NCI-H2081 (cell line): ENCODE measurements at places on chromosomes 12 and 14.

DNA sequence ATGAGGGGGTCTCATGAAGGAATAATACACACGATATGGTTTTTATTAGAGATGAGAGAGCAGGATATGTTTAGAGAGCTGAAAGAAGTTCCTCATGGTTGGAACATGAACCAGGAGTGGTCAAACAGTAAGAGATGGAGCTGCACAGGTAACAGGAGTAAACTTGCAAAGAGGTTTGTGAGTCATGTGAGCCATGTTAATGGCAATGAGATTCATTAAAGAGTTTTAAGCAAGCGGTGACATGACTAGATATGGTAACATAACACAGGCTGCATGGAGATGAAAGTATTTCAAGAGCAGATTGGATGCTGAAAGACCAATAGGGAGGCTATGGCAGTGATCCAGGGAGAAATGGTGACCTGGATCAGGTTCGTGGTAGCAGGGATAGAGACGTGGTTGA lies 62.6 kb upstream of the SSTR1 start:
- DNase-seq, result no peak

DNA sequence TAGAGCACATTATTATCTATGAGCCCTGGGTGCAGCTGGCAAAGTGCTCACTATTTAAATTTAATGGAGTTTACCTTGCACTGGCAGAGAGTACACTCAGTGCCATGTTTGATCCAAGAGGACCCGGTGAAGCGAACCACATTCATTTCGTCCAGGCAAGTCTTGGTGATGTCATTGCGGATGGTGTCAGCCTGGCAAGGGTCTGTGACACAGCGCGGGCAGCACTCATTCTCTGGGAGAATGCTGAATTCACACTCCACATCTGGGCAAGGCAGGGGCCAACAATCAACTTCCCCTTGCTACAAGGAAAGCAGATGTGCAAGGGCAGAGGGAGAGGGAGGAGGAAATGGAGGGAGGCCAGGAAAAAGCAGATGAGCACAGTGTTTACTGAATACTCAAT lies 356.2 kb downstream of the NELL2 start:
- DNase-seq, result peak; percentile 87

DNA sequence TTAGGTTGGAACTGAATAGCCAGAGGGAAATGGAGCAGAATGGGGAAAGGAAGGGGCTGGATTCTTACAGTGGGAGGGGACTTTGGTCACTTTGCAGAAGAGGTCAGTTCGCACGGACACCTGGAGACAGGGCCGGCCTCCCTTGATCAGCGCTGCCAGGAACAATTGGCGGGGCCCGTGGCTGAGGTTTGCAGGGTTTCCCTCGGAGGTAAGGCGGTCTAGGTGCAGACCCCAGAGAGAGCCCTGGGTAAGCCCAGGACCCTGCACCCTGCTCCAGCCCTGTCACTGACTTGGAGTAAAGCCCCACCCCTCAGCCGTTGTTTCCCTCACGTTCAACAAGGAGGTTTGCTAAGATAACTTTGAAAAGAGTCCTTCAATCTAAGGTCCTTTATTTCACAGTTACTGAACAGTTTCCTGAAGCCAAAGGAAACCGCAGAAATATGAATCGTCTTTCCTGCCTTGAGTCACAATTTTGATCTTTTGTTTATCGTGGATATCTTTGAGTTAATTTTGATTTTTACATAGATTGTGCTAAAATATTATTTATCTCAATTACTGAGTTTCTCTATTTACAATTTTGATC lies 231.4 kb upstream of the RTL1 start:
- DNase-seq, result no peak

GRCh38 chr14:87043667-87044200 lies 949.2 kb downstream of the GALC start:
- no peak for DNase-seq

DNA sequence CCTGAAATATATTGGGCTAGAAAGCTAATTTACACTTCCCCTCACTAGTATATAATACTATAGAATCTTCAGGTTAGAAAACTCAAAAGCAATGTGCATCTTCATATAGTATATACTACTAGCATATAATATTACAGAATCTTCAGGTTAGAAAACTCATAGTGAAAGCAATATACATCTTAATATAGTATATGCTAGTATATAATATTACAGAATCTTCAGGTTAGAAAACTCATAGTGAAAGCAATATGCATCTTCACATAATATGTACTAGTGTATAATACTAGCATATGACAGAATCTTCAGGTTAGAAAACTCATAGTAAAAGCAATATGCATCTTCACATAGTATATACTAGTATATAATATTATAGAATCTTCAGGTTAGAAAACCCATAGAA lies 329.6 kb downstream of the ZFP36L1 start:
- DNase-seq, result no peak

DNA sequence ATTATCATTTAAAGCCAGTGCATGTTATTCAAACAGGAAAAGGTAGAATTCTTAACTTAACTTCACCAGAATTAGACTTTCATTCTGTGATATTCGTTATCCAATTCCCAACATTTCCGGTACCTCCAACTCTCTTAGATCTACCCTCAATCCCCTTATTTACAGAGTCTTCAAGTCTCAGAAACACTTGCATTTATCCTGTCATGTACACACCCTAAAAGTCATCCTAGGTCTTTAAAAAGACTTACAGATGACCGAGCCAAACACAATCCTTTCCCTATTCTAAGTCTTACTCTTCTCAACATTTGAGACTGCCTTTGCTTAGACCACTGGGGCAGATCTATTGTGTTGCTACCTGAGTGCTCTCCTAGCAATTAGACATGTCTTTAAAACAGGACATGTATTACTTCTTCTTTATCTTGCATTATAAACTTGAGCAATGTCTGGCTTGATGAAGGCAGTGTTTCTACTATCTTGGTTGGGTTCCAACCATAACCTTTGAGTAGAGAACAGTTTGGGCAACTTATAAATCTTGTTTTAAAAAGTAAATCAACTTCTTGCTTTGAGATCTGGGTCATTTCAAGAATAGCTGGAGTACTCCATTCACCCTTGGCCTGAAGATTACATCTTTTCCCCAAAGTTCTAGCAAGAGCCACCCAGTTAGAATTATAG lies 140.6 kb upstream of the PLEKHG7 start:
- DNase-seq, result no peak

- no peak for DNase-seq
Measured at GRCh38 chr12:56521209-56521589, 421 bp upstream of the RBMS2 start.

- DNase-seq, result no peak
Measured at GRCh38 chr14:68800390-68800789, 7.5 kb upstream of the ZFP36L1 start.

- DNase-seq, result no peak
Measured at GRCh38 chr12:121391619-121392324, 8.1 kb upstream of the RNF34 start.

GRCh38 chr12:12217018-12217359 lies 49.9 kb downstream of the LRP6 start:
- DNase-seq, result no peak

GRCh38 chr14:37480446-37481290 lies 114.4 kb downstream of the FOXA1 start:
- DNase-seq, result no peak

- no peak for DNase-seq
Measured at GRCh38 chr14:68951800-68952530, 27.1 kb downstream of the ACTN1 start.

DNA sequence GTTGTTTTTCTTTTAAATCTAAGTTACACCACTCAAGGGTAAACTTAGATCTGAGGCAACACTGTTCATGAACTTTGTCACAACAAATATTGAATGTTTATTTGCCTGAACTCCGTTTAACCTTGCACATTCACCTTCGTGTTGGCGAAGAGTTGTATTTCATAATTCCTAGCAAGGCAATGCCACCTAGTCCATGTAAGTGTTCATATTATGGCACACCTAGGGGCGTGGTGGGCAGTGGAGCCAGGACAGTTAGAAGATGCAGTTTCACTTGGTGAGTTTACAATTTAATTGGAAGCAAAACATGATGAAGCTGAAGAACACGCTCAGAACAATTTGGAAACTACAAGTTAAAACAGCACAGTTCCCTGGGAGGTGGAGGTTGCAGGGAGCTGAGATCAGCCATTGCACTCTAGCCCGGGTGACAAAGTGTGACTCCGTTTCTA lies 30.4 kb upstream of the GNPNAT1 start:
- DNase-seq, result no peak

DNA sequence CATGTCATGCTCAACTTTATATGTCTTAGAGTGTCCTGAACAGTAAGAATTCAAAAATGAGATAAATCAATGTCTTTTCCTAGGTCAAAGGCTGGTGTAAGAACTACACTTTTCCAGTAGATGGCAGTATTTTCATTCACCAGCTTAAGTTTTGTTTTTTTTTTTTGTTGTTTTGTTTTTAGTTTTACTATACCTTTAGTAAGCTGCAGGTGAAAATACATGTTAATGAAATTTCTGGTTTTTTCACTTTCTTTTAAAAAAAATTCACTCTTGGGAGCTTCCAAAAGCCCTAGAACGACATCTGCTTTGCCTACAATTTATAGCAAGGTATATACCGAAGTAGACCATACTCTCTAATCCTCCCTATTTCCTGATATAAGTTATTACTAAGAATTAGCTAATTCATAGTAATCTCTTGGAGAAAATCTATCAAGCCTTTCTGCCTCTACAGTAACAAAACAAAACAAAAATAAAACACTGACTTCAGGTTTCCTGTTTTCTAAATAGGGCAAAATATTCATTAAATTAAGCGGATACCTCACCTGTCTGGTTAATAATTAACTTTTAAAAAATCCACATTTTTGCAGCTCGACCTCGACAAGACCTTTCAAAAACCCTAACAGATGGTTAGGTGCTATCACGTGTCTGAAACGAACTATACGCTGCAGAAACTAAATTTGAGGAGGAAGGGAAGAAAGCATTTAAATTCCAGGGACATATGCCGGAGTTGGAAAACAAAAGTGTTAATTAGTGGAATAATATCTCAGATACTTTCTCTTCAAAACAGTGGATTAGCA lies 2.7 kb upstream of the SAMD4A start:
- peak; percentile 54 for DNase-seq

GRCh38 chr12:101891462-101891971 lies 14.1 kb downstream of the DRAM1 start:
- DNase-seq, result peak; percentile 3

DNA sequence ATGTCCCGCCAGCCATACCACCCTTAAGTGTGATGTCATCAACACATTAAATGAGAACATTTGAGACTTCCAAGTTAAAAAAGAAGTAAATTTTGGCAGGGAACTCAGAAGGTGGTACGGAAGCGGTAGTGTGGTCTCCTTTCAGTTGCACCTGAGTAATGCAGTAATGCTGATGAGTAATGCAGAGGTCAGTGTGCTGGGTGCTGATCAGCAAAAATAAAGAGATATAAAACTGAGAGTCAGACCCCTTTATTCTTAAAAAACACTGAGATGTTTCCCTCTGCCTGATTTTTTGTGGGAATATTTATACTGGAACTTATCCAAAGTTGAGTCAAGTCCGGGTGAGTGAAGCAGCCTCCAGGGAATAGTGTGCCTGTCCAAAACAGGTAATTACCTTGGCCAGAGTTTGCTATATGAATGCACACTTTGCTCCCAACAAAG lies 370.6 kb upstream of the PRICKLE1 start:
- peak; percentile 25 for DNase-seq

DNA sequence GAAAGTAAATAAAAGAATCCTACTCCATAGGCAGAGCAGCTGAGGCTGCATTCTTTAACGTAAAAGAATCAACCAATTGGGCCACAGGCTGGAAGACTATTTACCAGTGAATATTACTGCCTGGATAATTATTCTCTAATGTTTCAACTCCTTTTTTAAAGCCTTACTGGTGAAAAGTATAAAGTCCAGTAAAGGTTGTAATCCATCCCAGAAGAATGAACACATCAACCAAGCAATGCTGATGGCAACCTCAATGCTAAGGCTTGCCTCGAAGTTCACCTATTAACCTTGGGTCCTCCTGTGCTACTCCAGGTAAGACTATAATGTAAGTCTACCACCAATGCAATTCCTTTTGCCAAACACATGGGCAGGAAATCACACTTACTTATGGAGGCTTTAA lies 77.3 kb downstream of the ATXN2 start:
- no peak for DNase-seq

GRCh38 chr14:75222208-75222701 lies 45.8 kb upstream of the TMED10 start:
- no peak for DNase-seq

DNA sequence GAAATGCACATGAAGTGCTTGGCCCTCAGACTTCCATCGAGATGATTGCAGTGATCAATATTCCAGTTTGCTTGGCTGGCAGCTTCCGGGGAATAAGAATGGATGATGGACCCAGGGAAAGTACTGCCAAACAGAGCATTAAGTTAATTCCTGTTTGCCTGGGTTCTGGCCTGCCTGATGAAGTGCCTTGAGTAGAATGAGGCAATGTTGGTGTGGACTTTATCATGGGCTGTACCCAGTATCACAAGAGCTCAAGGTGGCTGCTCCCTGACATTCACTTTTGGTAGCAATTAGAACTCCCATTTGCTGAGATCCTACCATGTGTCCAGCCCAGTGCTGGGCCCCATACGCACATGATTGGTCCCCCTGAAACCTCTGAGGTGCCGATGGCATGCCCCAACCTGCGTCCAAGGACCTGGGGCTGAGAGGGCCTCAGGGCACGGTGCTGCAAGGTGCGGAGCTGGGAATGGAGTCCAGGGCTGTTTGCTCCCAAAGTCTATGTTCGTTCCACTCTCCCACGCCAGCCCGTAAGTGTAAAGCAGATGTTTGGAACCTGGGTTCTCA lies 80.7 kb downstream of the SLC25A47 start:
- DNase-seq, result no peak

DNA sequence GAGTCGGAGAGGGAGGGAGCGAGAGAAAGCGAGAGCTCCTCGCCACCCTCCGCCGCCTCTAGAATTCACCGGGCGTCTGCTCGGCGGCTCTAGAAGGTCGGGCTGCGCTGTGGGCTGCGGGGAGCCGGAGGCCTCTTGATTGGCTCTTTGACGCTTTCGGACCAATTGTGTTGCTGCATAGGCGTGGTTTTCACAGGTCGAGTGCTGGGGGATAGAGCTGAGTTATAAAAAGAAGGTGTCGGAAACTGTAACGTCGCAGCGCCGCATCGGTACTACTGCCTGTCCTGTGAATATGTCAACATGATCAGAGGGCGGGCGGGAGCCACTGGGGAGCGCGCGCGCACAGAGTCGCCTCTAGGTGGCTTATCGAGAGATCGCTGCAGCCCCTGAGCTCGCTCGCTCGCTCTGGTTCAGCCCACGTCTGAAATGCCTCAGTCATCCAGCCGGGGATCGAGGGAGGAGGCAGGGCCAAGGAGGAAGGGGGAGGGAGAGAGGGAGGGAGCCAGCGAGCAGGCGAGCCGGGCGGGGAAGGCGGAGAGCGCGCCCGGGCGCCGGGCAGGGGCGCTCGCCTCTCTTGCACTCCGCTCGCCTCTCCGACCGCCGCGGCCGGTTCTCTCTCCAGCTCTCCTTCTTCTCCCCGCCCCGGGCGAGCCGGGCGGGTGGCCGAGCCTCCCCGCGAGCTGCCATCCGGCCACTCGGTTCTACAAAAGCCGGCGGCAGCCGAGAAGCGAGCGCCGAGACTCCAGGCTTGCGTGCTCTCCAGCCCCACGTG lies at the start of gene TBX3:
TSS of gene TBX3 (minus strand) at position 78 of the 772 bp plus-strand sequence. CDS start 975 bp downstream, outside the sequence.
- peak; percentile 20 for DNase-seq

GRCh38 chr14:52852810-52853521 lies 61.6 kb upstream of the GNPNAT1 start:
- DNase-seq, result no peak
